NB4 (cell line): ENCODE measurements at places on chromosomes 3 and 15.
A peak's percentile ranks its signal among the peaks of the same experiment; 100 is the strongest.

DNA sequence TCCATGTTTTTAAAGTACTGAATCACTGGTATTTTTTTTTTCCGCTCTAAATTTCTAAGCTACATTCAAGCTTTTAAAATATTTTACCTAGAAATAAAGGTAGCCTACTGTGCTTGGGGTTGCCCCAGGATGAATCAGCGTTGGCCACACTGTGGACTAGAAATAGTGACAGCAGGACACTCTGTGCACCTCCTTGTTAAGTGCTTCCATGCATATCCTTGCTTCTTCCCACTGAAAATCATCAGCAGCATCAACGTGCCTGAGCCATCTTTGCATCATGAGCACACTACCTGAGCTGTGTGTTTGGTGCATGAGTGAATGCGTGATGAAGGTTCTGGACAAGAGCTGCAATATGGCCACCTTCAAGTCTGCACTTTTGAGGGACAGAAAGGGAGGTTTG is 142.0 kb upstream of the SLC2A2 start:
- DNase-seq = no peak

GRCh38 chr3:126358038-126358815 is 1.0 kb upstream of the KLF15 start:
- peak; percentile 66 for DNase-seq

GRCh38 chr3:40930131-40930538 is 269.2 kb upstream of the CTNNB1 start:
- peak; percentile 10 for DNase-seq

- DNase-seq = peak; percentile 20
Observed at GRCh38 chr15:50764461-50765194, 878 bp downstream of the SPPL2A start.

- DNase-seq = no peak
Observed at GRCh38 chr15:94532226-94532625, 300.9 kb downstream of the MCTP2 start.

DNA sequence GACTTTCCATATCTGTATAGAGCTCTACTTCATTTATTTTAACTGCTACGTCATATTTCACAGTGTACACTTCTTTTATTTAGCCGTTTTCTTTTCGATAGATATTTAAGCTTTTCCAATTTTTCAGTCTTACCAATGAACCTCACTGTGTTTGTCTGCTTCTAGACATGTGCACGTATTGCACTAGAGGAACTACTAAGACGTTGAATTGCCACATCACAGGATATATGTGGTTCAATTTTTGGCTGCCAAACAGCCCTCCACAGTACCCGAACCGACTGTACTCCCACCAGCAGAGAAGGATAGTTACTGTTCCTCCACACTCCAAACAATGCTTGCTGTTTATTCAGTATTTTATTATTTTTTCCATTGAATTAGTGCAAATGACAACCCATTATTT is 2.0 kb downstream of the NR1I2 start:
- peak; percentile 92 for DNase-seq

- DNase-seq = no peak
Observed at GRCh38 chr15:43299411-43299810, 31.0 kb downstream of the LCMT2 start.

GRCh38 chr3:127775398-127776109 is 46.8 kb downstream of the MGLL start:
- DNase-seq = peak; percentile 42

GRCh38 chr3:119279101-119279554 is 15.1 kb upstream of the ARHGAP31 start:
- DNase-seq = no peak

DNA sequence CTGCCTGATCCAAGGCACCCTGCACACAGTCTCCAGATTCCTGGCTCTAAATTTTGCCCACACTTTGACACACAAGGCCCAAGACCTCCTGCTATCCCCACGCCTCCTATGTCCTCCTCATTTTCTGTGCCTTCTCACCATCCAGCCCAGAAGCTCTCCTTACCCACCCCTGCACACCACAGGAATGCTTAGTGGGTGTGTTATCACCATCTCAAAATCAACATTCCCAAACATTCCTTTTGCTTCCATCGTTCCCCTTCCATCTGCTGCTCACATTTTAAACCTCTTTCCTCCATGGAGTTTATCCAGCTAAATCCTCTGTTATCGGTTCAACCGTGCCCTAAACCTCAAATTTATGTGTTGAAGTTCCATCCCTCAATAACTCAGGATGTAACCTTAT is 43.9 kb downstream of the DGKG start:
- no peak for DNase-seq

- no peak for DNase-seq
Observed at GRCh38 chr15:81282606-81282895, 41.4 kb downstream of the STARD5 start.

DNA sequence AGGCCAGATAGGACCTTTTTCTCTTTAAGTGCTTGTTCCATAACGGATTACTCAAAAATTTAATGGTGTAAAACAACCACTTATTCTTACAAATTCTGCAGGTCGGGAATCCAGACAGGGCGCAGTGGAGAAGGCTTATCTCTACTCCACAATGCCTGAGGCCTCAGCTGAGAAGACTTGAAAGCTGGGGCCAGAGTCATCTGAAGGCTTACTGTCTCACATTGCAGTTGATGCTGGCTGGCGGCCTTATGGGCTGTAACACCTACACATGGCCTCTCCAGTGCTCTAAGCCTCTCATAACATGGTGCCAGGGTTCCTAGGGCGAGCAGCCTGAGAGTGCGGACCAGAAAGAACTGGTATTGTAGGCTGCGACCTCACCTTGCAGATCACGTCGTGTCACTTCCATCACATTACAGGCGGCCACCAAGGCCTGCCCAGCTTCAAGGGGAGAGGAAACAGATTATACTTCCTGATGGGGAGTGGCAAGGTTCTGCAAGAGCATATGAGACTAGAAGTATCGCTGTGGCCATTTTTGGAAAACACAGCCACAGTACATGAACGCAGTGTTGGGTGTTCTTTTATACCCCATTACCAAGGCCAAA is 32.4 kb downstream of the CMTM7 start:
- no peak for DNase-seq

GRCh38 chr3:31768479-31769125 is 212.5 kb downstream of the OSBPL10 start:
- DNase-seq = peak; percentile 67

GRCh38 chr3:36488077-36488789 is 107.9 kb downstream of the STAC start:
- DNase-seq = no peak

GRCh38 chr15:89837134-89837829 is 22.6 kb upstream of the ANPEP start:
- peak; percentile 88 for DNase-seq

- DNase-seq = peak; percentile 75
Observed at GRCh38 chr3:139319428-139320402, 24.1 kb upstream of the MRPS22 start.

- DNase-seq = no peak
Observed at GRCh38 chr3:42149975-42150374, 58.8 kb downstream of the TRAK1 start.

DNA sequence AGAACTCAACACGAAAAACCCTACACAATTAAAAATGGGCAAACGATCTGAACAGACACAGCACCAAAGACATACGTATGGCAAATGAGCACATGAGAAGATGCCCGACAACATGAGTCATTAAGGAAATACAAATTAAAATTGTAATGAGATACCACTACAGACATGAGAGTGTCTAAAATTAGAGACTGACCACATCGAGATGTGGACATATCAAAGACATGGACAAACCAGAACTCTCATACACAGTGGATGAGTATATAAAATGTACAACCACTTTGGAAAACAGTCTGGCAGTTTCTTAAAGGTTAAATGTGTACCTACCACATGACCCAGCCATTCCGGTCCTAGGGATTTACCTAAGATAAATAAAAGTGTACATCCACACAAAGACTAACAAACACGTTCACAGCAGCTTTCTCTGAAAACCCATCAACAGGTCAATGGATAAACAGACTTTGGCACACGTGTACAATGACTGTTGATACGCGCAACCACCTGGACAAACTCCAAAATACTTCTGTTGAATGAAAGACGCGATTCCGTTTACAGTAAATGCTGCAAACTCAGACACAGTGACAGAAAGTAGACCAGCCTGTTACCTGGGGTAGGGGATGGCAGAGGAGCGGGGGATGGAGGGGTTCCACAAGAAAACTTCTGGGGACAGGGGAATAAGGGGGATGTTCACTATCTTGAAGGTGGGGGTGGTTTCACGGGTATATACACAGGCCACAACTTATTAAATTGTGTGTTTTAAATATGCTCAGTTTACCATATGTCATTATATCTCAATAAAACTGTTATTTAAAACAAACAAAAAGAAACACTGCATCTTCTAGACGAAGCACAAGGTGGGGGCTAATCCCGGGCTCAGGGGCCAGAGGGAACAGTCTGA is 2.1 kb downstream of the TNK2 start:
- DNase-seq = no peak

DNA sequence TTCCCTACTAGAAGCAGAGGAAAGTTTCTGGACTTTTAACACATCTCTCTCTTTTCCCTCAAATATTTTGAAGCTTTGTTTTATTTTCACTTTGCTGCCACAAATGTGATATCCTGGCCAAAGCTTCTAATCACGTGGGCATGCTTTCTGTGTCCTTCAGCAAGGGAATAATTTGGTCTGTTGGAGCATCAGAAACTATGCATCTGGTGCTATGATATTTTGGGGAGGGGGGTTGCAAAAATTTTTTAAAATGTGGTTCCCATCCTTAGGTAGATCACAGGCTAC is 254.2 kb downstream of the GAP43 start:
- DNase-seq = no peak

- no peak for DNase-seq
Observed at GRCh38 chr15:52328680-52329079, 33.1 kb upstream of the MYO5C start.

DNA sequence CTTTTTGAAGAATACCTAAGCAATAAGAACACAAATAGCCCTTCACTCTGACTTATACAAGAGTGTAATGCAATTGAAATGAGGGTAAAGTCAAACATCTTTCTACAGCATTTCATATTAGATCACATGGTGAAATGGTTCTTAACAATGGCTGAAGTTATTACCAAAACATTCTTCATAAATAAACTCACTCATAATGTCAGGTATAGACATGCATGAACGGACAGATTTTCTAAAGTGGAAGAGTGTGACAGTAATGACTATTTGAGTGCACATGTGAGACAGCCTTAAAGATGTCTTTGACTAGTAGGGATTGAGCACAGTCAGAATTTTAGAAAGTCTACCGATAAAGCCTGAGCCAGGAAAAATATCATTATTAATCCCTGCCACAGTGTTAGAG is 471.0 kb downstream of the ZPLD1 start:
- no peak for DNase-seq
